H7 (cell line): ENCODE measurements at places on chromosomes 1 and 21. TPM values are rescaled to one million over a fixed set of nuclear protein-coding genes. Genes with fewer than 3 reads are reported as not detected.

DNA sequence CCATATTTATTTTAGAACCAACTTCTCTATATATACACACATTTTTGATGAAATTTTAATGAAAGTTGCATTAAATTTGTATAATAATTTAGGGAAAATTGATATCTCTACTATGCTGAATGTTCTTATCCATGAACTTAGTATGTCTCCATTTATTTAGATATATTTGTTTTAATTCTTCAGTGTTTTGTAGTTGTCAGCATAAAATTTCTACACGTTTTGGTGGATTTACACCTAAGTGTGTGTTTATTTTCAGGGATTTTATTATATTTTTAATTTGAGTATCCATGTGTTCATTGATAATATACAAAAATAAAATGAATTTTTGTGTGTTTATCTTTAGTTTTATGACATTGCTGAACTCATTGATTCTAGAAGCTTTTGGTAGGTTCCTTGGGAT, 36.7 kb downstream of the PCBP3 start:
- DNase-seq = no peak

- peak; percentile 6 for DNase-seq
These were observed 62.5 kb upstream of the ZP4 start for GRCh38 chr1:237953238-237953637.

GRCh38 chr1:245730801-245731200, 576.0 kb downstream of the KIF26B start:
- no peak for DNase-seq

- DNase-seq = peak; percentile 40
These were observed 25.1 kb downstream of the POFUT2 start for GRCh38 chr21:45262616-45263015.

DNA sequence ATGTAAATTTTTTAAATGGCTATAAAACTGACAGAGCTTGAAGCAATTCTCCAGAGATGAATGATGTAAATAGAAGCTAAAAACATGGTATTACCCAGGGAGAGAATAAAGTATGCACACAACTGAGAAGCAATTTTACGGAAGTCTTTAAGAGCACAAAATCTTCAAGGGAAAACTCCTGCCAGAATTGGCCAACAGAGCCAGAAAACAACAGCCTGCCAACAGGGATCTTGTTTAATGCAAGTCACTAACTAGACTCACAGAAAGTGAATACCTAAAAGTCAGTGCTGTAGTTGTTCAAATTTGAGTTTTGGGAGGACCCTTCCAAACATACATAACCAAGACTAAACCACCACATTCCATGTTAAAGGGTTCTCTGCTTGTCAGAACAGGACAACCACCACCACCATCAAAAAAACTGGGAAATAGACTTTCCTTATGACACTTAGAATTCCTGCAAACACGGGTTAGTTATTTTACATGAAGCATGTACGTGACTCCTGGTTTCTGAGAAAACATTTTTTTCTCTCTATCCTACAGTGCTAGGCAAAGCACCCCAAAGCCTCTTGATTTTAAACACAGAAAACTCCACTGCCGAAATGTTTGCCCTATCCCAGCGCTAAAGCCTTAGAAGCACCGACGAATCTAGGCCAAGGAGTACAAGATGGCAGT, 1.6 kb downstream of the EPS15 start:
- DNase-seq = no peak

DNA sequence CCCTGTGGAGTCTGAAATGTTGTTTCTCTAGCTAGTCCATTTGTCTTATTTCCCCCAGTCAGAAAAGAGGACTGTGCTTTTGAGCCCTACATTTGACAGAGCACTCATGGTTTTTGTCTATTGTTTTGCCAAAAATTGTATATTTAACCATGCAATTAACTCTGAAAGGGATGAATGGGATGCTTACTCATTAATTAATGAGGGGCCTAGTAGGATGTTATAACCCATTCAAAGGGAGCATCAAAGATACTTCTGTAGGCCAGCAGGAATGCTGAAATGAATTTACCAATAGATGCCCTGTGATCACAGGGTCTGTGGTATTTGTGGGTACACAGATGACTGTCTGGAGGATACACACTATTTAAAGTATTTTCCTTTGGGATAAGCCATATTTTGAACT, 147.7 kb downstream of the FCRL5 start:
- DNase-seq = no peak

DNA sequence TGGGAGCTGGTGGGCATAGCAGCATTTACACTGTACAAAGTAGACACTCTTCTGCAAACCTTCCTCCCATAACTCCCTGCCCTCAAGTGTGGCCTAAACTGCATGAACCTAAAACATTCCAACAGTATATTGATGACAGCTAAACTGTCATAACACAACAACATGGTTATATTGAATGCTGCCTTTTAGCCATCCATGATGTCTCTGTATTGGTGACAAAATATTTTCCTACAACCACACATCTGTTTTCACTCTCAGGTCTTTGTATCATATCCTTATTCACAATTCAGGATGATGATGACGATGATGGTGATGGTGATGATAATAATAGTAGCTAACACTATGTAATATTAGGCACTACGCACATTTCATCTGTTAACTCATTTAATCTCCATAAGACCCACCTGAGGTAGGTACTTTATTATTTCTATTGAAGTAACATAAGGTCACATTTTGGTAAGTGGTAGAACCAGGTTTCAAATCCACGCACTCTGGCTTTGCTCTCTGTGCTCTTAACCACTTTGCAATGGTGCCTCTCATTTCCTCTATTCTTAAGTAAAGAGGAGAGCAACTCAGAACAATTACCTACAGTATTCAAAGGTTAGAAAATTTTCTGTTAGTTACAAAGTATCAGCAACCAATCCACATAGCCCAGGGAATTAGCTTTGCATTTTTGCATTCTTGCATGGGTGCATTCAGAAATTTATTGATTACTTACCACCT, 185.1 kb upstream of the LMO4 start:
- no peak for DNase-seq

DNA sequence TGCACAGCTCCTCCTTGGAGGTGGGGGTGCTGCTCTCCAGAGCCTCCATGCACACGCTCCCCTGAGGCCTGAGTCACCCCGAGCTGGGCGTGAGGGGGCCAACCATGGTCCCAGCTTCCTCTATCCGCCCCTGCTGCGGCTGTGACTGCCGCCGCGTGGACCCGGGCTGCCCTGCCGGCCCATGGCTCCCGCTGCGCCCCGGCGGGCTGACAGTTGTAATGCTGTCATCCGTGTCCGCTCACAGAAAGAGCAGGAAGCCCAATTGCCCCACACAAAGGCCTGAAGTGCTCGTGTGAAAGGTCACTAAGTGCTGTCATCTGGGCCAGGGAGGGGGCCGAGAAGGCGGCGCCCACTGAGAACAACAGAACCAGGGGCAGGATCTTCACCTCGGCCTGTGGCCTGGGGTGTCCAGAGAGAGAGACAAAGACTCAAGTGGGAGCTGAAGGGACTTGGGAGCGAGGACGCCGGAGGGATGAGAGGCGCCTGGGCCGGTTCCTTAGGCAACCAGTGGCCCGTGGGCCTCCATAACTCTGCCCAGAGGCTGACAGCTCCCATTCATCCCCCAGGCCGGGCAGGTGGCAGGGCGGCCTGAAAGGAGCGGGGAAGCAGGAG, 31.5 kb downstream of the OLIG1 start:
- DNase-seq = peak; percentile 66

- peak; percentile 17 for DNase-seq
These were observed 697 bp upstream of the C21orf91 start for GRCh38 chr21:17819877-17820229.

GRCh38 chr1:17542645-17543044, 3.1 kb downstream of the ARHGEF10L start:
- DNase-seq = no peak

DNA sequence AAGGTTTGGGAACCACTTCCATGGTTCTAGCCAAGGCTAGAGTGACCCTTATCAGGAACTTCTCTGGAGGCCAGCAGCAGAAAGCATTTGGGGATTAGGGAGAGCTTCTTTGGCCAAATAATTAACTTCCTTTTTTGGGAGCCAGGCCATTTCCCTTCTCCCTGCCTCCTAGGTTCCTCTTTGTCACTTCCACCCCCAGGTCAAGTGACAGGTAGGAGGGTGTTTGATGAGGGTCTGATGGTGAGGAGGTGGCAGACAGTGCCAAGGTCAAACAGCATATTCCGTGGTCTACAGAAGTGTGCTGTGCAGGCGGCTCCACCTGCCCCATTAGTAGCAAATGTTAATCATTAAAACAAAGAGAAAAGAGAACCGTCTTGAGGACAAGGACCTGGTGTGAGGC, 1.9 kb upstream of the KCNA10 start:
- DNase-seq = no peak

DNA sequence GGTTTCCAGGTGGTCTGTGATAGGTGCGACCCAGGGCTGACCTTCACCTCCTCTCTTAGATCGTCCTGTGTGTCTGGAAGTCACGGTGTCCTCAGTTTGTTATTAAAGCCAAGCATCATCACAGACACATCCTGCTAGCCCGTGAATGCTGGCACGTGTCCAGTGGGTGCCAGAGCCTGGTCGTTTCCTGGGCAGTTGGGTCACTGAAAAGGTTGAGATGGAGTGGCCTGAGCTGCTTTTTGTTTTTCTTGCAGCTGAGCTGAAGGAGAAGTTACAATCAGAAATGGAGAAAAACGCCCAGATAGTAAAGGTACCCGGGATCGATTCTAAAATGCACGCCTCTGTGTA, 23.2 kb downstream of the PCNT start:
- no peak for DNase-seq

DNA sequence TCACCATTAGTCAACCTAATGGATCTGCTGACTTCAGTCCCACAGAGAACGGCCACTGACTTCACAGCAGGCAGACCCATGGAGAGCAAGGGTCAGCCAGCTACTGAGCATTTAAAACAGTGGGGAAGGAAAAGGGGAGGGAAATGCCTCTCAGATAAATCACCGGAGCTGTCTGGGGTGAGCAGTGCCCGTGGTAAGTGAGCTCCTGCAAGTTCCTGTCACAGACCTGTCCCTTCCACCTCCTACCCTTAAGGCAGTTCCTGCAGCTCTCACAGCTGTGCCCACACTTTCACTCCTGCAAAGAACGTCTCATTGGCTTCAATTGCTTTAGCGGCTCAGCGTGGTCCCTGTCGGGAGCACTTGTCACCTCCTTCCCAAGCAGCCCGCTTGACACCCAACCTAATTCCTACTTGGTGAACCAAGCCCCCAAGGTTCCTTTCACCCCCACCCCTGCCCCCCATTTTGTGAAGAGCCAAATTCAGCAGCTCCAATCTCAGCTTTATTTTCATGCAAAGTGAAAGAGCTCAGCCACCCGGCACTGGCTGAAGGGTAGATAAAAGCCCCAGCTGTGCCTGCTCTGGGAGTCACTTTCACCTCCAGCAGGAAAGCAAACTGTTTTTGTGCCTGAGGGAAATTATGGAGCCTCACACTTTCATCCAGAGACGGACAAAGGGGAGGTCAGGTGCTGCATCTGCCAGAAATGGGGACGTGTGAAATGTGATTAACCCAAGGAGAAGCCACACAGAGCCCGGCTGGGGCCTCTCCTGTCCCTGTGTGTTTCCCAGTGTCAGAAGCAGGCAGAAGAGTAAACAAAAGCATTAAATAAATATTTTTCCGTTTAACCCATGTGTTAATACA, 306.2 kb downstream of the TTLL7 start:
- peak; percentile 12 for DNase-seq

Gene CD5L
- total RNA-seq = not detected in 2 replicates

Gene OMA1
- 25.9 and 31.4 TPM in 2 replicates for total RNA-seq

Gene TNNI3K
- 0.44 TPM in 1 of 2 replicates, not detected in the other for total RNA-seq

Gene STIL
- total RNA-seq = 55.5 and 61.9 TPM in 2 replicates

Gene LHX8
- total RNA-seq = not detected in 2 replicates

Gene LEFTY1
- 2,746 and 3,860 TPM in 2 replicates for total RNA-seq

Gene SLC30A10
- 0.15 and 0.17 TPM in 2 replicates for total RNA-seq

Gene EDARADD
- 1.3 and 2.1 TPM in 2 replicates for total RNA-seq

Gene SLAMF7
- 0.24 TPM in 1 of 2 replicates, not detected in the other for total RNA-seq

Gene MAP10
- 2.4 TPM in 2 replicates for total RNA-seq

Gene ORC1
- 94.3 and 95.0 TPM in 2 replicates for total RNA-seq
